Common myeloid progenitor, CD34-positive (primary cell): ENCODE measurements at places on chromosomes 5 and 9.

DNA sequence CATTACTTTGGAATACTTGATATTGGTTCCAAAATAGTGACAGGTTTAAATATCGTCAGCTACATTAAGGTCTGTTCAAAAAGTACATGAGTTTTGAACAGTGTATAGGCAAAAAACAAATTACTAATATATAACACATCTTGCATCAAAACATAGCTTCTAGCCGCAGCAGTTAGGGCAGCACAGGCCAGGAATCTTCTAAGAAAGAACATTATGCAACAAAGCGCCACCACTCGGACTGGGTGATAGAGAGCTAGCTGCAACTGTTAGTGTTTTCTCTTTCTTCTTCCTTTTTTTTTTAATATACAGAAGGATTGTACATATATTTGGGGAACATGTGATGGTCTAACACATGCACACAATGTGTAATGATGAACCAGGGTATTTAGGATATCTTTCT, 504.5 kb downstream of the NR2F1-AS1 start:
- no peak overlapping the region for H3K4me3 ChIP-seq
- H3K4me1 ChIP-seq: no peaks in the 10 kb centered on the region
- no peaks in the 10 kb centered on the region for H3K27me3 ChIP-seq
- no peak for DNase-seq

GRCh38 chr5:14155075-14155474, 11.9 kb downstream of the TRIO start:
- H3K4me3 ChIP-seq: no peak overlapping the region
- peaks cover 35% of the 10 kb centered on the region for H3K4me1 ChIP-seq
- no peak overlapping the region for H3K27ac ChIP-seq
- H3K27me3 ChIP-seq: no peaks in the 10 kb centered on the region
- no peak for DNase-seq
- H3K36me3 ChIP-seq: no peaks in the 10 kb centered on the region

- H3K4me3 ChIP-seq: peak overlapping the region; percentile 26
- peak overlapping the region; percentile 31 for H3K27ac ChIP-seq
- H3K4me1 ChIP-seq: peaks cover 44% of the 10 kb centered on the region
- H3K27me3 ChIP-seq: no peaks in the 10 kb centered on the region
- DNase-seq: peak; percentile 57
- peaks cover 4% of the 10 kb centered on the region for H3K36me3 ChIP-seq
These were observed 109.3 kb upstream of the FCN2 start for GRCh38 chr9:134770972-134771971.

- no peaks in the 10 kb centered on the region for H3K4me1 ChIP-seq
- no peaks in the 10 kb centered on the region for H3K36me3 ChIP-seq
- no peak overlapping the region for H3K27ac ChIP-seq
- DNase-seq: no peak
- H3K4me3 ChIP-seq: no peak overlapping the region
These were observed 3.7 kb upstream of the FSD1L start for GRCh38 chr9:105444130-105444529.

- DNase-seq: no peak
- no peaks in the 10 kb centered on the region for H3K4me1 ChIP-seq
- H3K4me3 ChIP-seq: no peak overlapping the region
- no peaks in the 10 kb centered on the region for H3K27me3 ChIP-seq
- no peak overlapping the region for H3K27ac ChIP-seq
These were observed 744.2 kb downstream of the MTRR start for GRCh38 chr5:8613078-8613685.

DNA sequence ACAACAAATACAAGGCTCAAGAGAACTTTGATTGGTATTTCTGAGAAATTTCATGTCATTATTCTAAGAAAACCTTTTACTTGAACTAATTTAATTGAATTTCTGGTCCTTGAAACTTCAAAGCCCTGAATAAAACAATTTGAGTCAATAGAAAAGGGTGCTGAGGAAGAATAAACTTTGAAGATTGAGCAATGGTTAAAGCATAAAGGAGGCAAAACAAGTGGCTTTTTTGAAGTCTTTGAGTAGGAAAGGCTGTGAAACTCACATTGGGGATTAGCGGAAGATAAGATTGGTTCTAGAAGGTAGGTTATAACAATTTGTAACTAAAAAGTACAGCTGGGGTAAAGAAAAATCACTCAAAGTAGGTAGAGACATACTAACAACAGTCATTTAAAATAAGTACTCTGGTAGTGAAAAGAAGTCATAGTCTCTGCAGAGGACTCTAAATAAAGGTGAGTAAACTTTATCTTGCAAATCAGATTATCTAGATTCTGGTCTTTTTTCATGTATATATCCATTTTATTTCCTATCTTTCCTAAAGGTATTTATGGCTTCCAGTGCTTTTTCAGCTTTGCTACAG, 6.4 kb upstream of the PLPP1 start:
- H3K27ac ChIP-seq: no peak overlapping the region
- no peaks in the 10 kb centered on the region for H3K36me3 ChIP-seq
- no peak overlapping the region for H3K4me3 ChIP-seq
- peaks cover 3% of the 10 kb centered on the region for H3K4me1 ChIP-seq
- H3K27me3 ChIP-seq: peaks cover 3% of the 10 kb centered on the region
- DNase-seq: no peak

DNA sequence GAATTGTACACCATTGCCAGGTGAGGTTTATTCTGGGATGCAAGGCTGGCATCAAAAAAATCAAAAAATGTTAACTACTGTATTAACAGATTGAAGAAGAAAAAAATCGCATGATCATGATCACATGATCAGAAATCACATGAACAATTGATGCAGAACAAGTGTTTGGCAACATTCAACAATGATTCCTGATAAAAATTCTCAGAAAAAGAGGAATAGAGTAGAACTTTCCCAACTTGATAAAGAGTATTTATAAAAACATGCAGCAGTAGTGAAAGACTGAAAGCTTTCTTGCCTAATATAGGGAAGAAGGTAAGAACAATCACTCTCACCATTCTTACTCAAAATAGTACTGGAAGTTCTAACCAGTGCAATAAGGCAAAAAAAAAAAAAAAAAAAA, 16.4 kb downstream of the SLCO4C1 start:
- H3K27me3 ChIP-seq: no peaks in the 10 kb centered on the region
- H3K4me1 ChIP-seq: peaks cover 32% of the 10 kb centered on the region
- H3K4me3 ChIP-seq: no peak overlapping the region
- no peaks in the 10 kb centered on the region for H3K36me3 ChIP-seq
- no peak overlapping the region for H3K27ac ChIP-seq

- no peak overlapping the region for H3K4me3 ChIP-seq
- H3K36me3 ChIP-seq: no peaks in the 10 kb centered on the region
- no peak for DNase-seq
- no peak overlapping the region for H3K27ac ChIP-seq
- peaks cover 8% of the 10 kb centered on the region for H3K27me3 ChIP-seq
These were observed 33.4 kb upstream of the UNC5A start for GRCh38 chr5:176776916-176777315.

DNA sequence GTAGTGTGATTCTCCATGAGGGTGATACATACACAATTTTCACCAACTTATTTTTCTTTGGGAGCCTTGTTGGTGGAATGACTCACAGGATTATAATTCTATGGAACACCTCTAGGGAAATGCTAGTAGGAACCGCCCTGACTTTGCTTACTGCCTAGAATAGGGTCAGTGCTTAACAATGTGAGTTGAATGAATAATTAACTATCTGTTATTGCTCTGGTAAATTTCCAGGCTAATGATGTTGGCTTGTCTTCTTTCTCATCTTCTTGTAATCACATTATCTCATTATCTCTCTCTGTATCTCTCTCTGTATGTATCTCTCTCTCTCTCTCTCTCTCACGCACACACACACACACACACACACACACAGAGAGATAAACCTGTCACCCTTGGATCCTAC, 291.1 kb downstream of the TRIM32 start:
- H3K27me3 ChIP-seq: no peaks in the 10 kb centered on the region
- H3K4me1 ChIP-seq: peaks cover 13% of the 10 kb centered on the region
- no peak overlapping the region for H3K27ac ChIP-seq
- H3K36me3 ChIP-seq: no peaks in the 10 kb centered on the region
- no peak for DNase-seq

DNA sequence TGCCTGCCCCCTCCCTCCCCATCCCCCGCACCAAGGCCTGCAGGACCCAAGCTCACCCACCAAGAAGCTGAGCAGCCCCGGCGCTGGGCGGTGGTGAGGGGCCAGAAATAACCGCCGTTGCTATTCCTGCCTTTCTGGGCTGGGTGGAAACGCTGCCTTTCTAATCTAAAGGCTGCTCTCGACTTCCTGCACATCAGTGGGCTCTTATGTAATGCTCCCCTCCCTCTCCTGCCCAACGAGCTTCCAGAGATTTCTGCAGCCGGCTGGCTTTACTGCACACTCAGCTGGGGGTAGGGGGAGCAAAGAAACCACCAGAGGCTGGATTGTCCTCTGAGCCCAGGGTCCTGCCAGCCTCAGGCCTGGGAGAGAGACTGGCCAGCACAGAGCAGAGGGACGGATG, 6.9 kb upstream of the EGR1 start:
- H3K4me3 ChIP-seq: no peak overlapping the region
- no peaks in the 10 kb centered on the region for H3K36me3 ChIP-seq
- DNase-seq: peak; percentile 31
- no peak overlapping the region for H3K27ac ChIP-seq

GRCh38 chr9:124602632-124603031, 95.4 kb upstream of the NR5A1 start:
- H3K27me3 ChIP-seq: no peaks in the 10 kb centered on the region
- no peaks in the 10 kb centered on the region for H3K36me3 ChIP-seq
- H3K27ac ChIP-seq: no peak overlapping the region
- no peak overlapping the region for H3K4me3 ChIP-seq

- H3K27me3 ChIP-seq: no peaks in the 10 kb centered on the region
- peak overlapping the region; percentile 80 for H3K4me3 ChIP-seq
- DNase-seq: peak; percentile 81
- no peaks in the 10 kb centered on the region for H3K36me3 ChIP-seq
These were observed 5.5 kb upstream of the SET start for GRCh38 chr9:128683340-128684064.

DNA sequence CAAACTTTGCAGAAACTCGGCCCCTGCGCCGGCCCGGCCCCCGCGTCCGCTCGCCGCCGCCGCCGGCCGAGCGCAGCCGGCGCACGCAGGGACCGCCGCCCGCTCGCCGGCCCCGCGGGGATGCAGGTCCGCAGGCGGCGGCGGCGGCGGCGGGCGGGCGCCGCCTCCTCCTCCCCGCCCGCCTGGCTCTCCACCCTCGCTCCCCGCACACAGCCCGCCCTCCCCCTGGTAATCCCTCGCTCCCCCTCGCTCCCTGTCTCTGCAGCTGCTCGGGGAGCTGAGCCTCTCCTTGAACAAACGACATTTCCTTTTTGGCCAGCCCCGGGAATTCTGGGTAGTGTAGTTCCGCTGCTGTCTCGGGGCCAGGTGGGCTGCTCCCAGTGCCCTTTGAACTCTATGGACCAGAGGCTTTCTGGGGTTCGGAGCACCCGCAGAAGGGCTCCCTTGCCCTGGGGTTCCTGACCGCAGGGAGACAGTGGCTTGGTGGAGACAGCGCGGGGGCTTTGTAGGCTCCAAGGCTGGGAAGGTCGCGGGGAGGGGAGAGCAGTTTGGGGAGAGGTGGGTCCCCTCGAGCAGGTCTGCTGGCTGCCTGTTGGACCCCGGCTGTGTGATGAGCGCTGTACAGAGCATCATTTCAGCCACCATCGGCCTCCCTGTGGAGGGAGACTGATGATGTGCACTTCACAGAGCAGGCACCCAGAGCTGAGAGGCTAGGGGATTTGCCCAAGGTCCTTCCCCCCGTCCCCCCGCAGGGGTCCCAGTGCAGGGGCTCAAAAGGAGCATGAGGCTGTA, 1.8 kb upstream of the FAM78A start:
- DNase-seq: peak; percentile 88
- peaks cover 9% of the 10 kb centered on the region for H3K36me3 ChIP-seq
- H3K27ac ChIP-seq: no peak overlapping the region
- peaks cover 4% of the 10 kb centered on the region for H3K4me1 ChIP-seq
- peak overlapping the region; percentile 97 for H3K4me3 ChIP-seq
- H3K27me3 ChIP-seq: peaks cover 17% of the 10 kb centered on the region

DNA sequence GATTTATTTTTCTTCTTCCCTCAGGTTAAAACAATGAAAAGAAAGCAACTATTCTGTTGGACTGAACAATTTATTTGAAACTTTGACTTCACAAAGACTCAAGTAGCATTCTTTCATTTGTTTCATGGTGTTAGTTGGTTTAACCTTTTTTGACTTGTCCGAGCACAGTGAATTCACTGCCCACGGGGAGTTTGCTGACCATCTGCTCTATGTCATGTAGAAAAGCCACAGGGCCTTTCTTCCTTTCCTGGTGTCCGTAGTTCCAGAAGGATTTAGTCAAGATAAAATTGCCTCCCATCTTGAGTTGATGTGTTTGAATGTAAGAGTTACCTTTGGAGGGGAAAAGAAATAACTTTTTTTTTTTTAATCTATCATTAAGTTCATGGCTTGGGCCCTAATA, 55.1 kb upstream of the ZNF608 start:
- DNase-seq: no peak
- no peaks in the 10 kb centered on the region for H3K36me3 ChIP-seq
- no peak overlapping the region for H3K4me3 ChIP-seq
- no peaks in the 10 kb centered on the region for H3K27me3 ChIP-seq

DNA sequence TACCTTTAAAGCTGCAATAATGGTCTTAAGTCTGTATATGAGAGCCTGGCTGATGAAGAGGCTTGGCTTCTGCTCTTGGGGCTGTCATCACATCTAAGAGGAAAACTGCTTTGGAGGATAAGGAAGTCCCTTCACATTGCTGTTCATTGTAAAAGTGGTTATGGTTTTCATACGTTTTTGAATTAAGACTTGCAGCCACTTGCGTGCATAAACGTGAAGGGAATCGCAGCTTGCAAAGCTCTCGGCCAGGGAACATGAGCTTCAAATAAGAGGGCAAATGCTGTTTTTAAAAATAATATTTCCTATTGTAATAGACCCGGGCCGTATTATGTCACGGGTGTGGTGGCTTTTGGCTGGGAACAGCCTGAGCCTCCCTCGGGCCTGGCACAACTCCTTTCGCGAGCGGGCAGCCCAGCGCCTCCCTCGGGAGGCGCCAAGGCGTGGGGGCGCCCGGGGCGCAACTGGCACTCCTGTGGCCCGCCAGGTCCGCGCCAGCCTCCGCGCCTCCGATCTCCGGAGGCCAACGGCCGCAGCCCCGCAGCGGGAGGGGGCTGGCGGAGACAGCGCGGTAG, 538 bp upstream of the ARHGEF28 start:
- H3K36me3 ChIP-seq: no peaks in the 10 kb centered on the region
- H3K27me3 ChIP-seq: peaks cover 20% of the 10 kb centered on the region
- peaks cover 17% of the 10 kb centered on the region for H3K4me1 ChIP-seq
- H3K27ac ChIP-seq: no peak overlapping the region
- peak; percentile 22 for DNase-seq

- H3K27me3 ChIP-seq: no peaks in the 10 kb centered on the region
- no peaks in the 10 kb centered on the region for H3K4me1 ChIP-seq
- H3K4me3 ChIP-seq: no peak overlapping the region
- no peak for DNase-seq
- H3K27ac ChIP-seq: no peak overlapping the region
These were observed 200.4 kb downstream of the PCSK5 start for GRCh38 chr9:76090909-76091308.

DNA sequence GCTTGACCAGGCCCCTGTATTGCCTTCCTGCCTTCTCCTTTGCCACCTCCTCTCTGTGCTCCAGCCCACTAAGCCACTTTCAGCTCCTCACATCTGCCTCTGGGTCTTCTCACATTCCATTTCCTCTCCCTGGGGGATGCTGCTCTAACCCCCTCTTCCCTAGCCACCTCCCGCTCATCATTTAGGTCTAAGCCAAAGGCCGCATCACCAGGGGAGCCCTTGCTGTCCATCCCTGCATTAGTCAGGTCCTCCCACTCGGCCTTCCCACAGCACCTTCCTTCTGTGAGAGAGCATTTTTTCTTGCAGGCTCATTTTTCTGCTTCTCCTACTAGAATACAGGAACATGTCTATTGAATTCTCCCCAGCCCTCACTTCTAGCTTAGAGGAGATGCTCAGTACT, 72.6 kb upstream of the GALNT10 start:
- H3K27ac ChIP-seq: no peak overlapping the region
- no peak for DNase-seq
- H3K36me3 ChIP-seq: no peaks in the 10 kb centered on the region
- no peaks in the 10 kb centered on the region for H3K4me1 ChIP-seq
